ENCODE measurements at places on chromosomes 2 and 18.
A peak's percentile ranks its signal among the peaks of the same experiment; 100 is the strongest.

GRCh38 chr18:49910019-49910418 lies 96.7 kb upstream of the ACAA2 start:
- DNase-seq, result no peak

- DNase-seq, result no peak
Observed at GRCh38 chr18:48679236-48679635, 140.4 kb downstream of the CTIF start.

DNA sequence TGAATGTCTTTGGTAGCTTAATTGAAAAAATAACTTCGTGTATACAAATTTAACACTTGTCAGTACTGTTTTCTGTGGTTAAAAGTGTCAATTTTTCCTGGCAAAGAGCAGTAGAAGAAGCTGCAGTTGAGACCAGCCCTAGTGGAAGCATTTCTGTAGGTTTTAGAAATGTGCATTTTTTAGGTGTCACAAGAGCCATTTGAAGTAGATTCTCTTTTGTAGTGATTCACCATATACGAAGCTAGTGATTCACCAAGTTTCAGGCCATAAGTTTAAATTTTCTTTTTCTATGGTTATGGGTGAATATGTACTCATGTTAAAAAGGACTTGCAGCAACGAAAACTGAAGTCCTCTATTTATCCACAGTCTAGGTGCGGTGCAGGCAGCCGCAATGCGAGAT lies 4.2 kb downstream of the NABP1 start:
- no peak for DNase-seq

GRCh38 chr18:64528646-64529045 lies 379.8 kb upstream of the LINC00305 start:
- DNase-seq, result no peak

DNA sequence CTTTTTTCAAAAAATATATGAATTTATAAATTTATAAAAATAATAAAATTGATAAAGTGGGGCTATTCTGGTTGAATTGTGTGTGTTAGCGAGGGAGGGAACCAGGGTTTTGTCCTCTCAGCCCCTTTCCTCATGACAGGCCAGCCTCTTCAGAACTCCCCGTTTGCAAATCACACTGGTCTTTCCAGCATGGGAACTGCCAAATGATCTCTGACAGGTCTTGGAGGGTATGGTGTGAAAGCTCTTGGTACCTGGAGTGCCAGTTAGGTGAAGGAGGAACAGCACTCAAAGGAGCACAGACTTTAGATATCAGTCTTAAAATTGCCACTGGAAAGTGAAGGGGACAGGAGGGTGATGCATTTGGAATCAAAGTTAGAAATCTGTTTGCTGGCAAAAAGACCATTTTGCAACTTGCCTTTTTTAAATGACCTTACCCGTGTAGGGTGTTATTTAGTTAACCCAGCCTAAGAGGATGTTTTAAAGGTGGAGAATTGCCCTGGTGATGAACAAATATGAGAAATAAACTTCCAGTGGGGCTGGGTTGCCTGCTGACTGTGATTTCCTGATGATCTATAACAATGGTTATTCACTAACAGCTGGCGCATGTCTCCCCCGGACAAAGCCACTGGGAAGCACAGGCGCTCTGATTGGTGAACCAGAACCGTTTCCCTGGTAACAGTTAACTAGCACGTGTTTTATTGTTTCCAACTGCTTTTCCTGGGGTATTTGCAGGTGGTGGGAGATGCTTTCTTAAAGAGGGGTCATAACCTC lies 85.3 kb upstream of the EFEMP1 start:
- no peak for DNase-seq

DNA sequence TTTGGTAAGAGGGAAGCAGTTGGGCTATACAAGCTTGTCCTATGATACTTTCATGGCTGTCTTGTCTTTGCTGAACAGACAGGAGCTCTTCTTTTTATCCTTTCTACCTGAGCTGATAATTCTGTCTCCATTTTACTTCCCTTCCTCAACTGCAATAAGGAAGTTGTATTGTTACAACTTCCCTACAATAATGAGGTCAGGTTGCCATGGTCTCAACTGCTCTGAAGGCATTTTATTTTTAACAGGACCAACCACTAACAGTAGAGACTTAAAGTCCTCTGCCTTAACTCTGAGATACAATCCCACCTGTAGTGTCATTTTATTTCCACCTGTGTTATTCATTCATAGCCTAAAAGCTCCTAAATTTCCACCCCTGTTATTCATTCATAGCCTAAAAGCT lies 118.6 kb upstream of the PGAP1 start:
- no peak for DNase-seq

DNA sequence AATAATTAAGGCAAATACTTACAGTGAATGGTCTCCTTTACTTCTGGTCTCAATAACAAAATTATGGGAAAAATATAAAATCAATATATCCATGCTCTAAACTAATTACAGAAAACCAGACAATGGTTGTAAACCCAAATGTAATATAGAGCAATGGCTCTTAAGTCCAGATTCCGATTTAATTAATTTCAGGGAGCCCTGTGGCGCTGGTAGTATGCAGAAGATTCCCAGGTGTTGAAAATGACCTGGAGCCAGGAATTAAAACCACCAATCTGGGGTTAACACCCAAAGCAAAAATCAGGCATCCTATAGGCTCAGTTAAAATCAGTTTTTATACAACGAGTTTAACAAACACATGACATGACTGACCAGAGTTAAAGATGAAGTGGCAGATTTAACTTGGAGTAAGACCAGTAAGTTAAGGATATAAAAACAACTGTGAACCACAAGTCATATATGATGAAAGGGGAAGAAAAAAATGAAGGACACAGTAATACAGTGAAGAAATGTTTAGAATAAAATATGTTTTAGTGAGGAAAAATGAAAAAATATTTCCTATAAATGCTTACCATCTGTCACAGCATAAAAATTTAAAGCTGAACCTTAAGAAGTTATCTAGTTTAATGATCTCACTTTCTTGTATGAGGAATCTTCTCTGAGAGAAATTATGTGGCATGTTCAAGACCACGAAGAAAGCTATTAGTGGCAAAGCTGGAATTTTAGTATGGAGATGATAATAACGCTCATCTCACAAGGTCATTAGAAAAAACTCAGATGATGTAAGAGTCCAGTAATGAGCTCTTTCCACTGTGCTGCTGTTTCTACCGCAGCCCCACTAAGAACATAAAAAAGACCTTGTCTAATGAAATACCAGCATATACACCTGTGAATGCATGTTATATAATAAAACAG lies 45.8 kb upstream of the FLACC1 start:
- no peak for DNase-seq

DNA sequence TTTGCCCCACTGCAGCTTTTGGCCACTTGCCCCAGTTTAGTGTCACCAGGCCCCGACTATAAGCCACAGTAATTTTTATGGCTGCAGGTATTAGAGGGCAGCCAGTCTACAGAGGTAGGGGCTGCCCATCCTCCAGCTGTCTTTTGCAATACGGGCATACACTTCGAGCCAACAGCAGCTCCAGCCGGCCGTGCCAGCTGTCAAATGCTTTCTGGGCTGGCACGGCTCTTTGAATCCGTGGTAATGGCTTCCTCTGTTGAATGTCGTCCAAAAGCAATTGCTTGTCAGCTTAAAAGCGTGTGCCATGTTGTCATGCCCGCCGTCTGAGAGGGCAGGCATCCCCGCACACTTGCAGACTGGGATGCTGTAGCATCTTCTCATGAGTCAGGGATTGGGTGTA lies 41.3 kb downstream of the BCL2L11 start:
- no peak for DNase-seq

DNA sequence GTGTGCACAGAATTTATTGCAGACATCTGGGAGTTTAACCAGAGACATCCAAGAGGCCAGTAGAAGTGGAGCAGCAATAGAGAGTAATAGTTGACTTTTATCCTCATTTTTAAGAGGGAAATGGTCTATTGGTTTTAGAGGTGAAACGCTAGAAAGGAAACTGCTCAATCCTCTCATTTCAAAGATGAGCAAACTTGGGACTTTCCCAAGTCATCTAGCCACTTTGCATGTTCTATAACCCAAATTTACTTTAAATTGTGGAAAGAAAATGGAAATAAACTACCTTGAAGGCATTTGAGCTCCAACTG lies 601.7 kb downstream of the ARHGAP15 start:
- peak; percentile 63 for DNase-seq

- no peak for DNase-seq
Observed at GRCh38 chr2:28084564-28084963, 194.0 kb downstream of the BABAM2 start.

DNA sequence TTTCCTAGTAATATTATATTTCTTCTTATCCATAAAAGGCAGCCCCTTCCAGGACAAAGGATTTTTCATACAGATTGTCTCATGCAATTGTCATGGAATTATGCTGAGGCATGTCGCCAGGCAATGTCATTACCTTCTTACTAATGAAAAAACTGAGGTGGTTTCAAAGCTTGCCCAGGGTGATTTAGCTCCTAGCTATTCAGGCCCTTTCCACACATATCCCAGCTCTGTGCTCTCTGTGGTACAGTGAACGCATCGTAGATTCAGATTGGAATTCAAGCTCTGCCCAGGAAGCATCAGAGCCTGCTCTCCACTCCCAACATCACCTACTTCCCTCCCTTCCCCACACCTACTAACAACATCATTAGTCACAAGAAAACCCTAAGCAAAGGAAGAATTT lies 60.1 kb downstream of the ATP8B1 start:
- no peak for DNase-seq

DNA sequence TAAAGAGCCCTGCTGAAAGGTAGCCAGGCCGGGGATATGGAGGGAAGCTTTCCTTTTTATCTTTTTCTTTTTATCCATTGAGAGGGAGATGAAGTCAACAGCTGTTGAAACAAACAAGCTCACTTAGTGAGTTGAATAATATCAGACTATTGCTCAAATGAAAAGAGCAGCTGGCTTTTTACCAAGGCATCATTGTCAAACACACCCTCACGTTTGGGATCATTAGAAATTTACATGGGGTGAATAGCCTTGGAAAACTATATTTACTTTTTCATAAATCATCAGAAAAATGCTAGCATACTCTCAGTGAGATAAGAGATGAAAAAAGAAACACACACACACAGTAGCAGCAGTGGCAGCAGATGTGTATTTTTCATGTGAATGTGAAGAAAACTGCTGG lies 71.5 kb upstream of the HNMT start:
- no peak for DNase-seq

DNA sequence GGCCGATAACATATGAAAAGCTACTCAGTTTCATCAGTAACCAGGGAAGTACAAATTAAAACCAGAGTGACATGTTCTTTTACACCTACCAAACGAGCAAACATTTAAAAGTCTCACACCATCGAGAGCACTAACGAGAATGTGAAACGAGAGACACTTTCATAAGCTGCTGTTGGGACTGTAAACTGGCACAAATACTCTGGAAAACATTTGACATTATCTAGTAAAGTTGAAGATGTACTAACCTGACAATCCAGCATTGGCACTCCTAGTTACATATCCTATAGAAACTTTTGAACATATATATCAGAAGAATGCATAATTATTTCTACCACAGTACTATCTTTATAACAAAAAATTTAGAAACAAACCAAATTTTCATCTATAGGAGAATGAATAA lies 28.1 kb downstream of the NBAS start:
- DNase-seq, result no peak

DNA sequence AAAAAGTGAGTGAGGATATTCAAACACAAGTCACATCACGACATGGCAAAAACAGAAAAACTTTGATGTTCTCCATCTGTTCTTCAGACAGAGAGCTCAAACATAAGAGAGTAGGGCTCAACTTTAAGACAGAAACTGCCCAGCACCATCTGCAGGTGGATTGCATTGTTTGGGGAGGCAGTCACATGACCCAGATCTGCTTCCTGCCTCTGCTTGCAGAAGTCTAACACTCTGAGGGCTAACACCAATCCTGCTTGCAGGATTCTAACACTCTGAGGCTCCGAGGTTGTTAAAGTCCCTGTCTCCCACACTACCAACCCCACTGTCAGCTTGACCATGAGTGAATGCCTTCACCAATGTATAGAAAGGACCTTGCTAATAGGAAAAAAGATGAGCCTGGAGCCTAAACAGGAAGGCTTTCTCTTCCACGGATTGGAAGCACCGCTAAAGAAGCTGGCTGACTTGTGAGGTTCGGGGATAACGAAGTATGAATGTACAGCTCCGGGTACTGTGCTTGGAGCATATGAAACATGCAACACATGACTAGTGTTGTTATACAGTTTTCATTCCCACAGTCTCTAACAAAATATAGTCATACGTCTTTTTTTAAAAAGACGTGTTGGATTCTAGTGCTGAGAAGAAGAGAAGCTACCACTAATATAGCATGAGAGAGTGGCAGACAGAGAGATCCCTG lies 176.6 kb upstream of the CREB1 start:
- DNase-seq, result no peak

- peak; percentile 19 for DNase-seq
Observed at GRCh38 chr18:80159713-80160636, 50.9 kb downstream of the ADNP2 start.

- DNase-seq, result no peak
Observed at GRCh38 chr18:45050712-45051601, 370.3 kb downstream of the SETBP1 start.

GRCh38 chr2:186946896-186947467 lies 98.0 kb upstream of the ZSWIM2 start:
- DNase-seq, result no peak

GRCh38 chr18:51654488-51655326 lies 457.2 kb upstream of the MEX3C start:
- DNase-seq, result no peak

DNA sequence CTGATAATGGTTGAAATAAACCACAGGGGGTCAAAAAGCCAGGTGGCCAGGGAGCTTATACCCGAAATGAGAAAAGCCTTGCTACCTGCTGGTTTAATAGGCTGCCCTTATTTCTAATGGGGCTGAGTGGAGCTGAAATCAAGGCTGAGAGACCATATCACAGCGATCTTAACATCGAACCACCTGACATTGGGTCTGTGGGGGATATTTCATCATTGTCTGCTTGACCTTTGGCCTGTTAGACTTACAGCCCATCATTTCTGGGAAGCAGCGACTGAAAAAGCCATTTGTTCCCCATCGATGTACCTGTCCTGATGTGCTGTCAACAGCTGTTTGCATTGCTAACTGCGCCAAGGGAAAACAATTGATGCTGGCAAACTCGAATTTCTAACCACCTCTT lies 199.7 kb upstream of the SLC14A2 start:
- no peak for DNase-seq

GRCh38 chr2:71605781-71606241 lies 152.4 kb downstream of the DYSF start:
- no peak for DNase-seq

DNA sequence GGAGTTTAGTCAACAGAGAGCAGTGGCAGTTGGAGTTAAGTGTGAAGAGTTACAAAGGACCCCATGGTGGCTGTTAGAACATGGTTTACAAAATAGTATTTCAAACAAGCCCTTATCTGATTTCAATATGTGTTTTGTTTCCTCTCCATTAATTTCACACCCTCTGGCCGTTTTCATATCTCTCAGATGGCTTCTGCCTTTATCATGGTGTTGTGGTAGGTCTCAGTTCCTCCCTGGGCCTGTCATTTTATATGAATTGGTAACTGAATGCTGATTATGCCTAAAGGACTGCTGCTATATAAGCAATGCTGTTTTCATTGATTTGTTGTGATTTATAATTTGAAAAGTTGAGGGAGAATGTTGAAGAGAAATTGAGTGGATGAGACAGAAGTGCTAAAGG lies 686.7 kb downstream of the NYAP2 start:
- DNase-seq, result no peak

- DNase-seq, result no peak
Observed at GRCh38 chr2:161373942-161374341, 42.2 kb upstream of the TBR1 start.
